Caco-2 (cell line): ENCODE measurements at places on chromosomes 1 and 21. TPM values are rescaled to one million over a fixed set of nuclear protein-coding genes. Genes with fewer than 3 reads are reported as not detected.

ZNF648 gene
- total RNA-seq, result not detected in 2 replicates

SPRR2E gene
- total RNA-seq, result not detected in 2 replicates

F13B gene
- 0.39 TPM in 1 of 2 replicates, not detected in the other for total RNA-seq

HSF2BP gene
- 10.9 and 11.9 TPM in 2 replicates for total RNA-seq
